ENCODE measurements at places on chromosomes 3 and 15. TPM values are rescaled to one million over a fixed set of nuclear protein-coding genes. Genes with fewer than 3 reads are reported as not detected.
A peak's percentile ranks its signal among the peaks of the same experiment; 100 is the strongest.

DNA sequence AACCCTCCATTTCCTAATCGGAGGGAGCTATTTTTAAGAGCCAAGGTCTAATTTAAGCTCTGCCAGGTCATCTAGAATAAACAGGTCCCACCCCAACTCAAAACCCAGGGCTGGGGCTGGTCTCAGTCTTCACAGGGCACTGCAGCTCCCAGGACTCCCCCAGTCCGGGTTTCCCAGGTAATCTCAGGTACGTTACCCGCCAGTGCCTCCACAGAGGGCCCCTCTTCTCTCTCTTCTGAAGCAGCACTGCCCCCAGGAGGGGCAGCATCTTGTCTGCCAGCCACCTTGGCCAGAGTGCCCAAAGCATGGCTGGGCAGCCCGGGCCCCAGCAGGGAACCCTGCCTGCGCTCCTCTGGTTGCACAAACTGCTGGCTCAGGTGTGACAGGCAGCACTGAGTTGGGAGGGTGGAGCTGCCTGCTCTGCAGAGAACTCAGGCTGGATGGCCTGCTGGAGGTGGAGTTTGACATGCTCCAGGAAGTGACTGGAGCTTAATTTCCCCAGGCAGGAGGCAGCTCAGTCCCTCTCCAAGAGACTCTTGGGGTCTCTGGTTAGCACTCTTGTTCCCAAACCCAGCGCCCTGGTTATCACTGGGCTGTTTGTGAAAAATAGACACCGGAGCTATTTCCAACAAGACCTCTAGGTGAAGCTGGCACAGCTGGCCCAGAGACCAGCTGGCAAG is at the start of gene PLA2G4F:
TSS of gene PLA2G4F (minus strand) at position 394 of the 680 bp plus-strand sequence. CDS start at position 307, 87 bp downstream.
- DNase-seq: no peak
- no peak within 1 kb of the TSS for H3K27ac ChIP-seq
- H3K4me1 ChIP-seq: no peaks in the 10 kb centered on the region
- H3K27me3 ChIP-seq: no peaks in the 10 kb centered on the region
- no peak within 1 kb of the TSS for H3K4me3 ChIP-seq
- peaks cover 9% of the 10 kb centered on the region for H3K36me3 ChIP-seq

DNA sequence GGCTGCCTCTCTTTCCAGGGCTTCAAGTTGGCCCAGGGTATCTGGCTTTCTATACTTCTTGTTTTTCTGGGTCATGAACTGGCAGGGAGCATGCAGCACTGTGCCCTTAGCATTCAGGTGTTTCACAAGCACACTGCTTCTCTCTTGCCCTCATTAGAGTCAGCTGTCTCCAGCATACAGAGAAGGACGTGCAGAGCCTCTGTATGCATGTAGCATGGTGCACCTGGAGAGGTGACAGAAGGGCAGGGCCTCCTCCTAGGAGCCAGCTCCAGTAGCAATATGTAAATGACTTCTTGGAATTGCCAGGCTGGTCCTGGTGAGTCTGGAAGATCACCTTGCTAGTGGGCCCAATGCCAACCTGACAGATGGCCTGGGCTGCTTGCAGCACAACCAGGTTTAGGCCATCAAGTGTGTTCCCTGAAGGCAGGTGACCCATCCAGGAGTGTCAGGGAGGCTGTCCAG is 44.8 kb upstream of the ATP2C1 start:
- H3K4me1 ChIP-seq: peaks cover 28% of the 10 kb centered on the region
- no peak for DNase-seq
- H3K36me3 ChIP-seq: peaks cover 2% of the 10 kb centered on the region
- peaks cover 18% of the 10 kb centered on the region for H3K27me3 ChIP-seq
- no peak overlapping the region for H3K4me3 ChIP-seq

DNA sequence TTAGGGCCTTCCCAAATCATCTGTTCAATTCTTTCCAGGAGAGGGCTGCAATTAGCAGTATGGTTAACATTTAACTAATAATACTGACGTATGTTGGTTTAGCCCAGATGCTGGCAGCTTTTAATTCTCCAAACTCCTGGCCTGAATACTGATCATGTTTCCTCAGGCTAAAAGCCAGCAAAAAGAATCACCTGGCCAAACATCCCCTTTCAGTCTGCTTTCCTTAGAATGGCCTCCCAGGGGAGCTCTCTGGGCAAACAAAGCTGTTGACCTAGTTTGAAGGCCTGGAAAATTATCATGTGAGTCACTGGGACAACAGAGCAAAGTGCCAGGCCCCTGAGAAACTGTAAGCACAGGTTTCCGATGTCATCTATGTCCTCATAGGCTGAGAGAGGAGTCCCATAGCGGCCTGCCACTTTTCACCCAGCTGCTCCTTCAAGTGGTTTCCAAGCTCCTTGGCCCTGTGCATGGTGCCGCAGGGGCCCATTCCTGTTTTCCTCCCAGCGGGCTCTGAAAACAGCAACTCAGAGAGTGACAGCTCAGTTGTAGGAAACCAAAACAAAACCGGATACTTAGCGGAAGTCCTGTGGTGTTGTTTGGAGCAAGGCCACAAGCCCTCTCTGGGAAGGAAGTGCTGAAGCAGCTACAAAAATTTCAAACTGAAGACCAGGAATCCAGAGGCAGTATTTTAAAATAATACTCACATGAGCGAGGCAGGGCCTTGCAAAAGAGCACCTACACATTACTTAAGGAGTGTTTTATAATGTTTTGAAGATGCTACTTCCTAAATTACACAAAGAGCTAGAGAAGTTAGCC is 36.5 kb upstream of the RAB11A start:
- peaks cover 48% of the 10 kb centered on the region for H3K4me1 ChIP-seq
- peaks cover 1% of the 10 kb centered on the region for H3K36me3 ChIP-seq
- peak overlapping the region; percentile 95 for H3K27ac ChIP-seq
- H3K27me3 ChIP-seq: no peaks in the 10 kb centered on the region
- DNase-seq: peak; percentile 80
- peak overlapping the region; percentile 51 for H3K4me3 ChIP-seq

GRCh38 chr3:56855856-56856512 is 54.2 kb upstream of the ARHGEF3 start:
- H3K4me3 ChIP-seq: no peak overlapping the region
- H3K4me1 ChIP-seq: peaks cover 35% of the 10 kb centered on the region
- no peak for DNase-seq
- H3K27ac ChIP-seq: no peak overlapping the region
- peaks cover 16% of the 10 kb centered on the region for H3K36me3 ChIP-seq

GRCh38 chr15:62495670-62496614 is 330.9 kb upstream of the C2CD4B start:
- DNase-seq: no peak
- H3K27ac ChIP-seq: no peak overlapping the region
- H3K4me3 ChIP-seq: no peak overlapping the region
- H3K36me3 ChIP-seq: no peaks in the 10 kb centered on the region
- no peaks in the 10 kb centered on the region for H3K4me1 ChIP-seq

DNA sequence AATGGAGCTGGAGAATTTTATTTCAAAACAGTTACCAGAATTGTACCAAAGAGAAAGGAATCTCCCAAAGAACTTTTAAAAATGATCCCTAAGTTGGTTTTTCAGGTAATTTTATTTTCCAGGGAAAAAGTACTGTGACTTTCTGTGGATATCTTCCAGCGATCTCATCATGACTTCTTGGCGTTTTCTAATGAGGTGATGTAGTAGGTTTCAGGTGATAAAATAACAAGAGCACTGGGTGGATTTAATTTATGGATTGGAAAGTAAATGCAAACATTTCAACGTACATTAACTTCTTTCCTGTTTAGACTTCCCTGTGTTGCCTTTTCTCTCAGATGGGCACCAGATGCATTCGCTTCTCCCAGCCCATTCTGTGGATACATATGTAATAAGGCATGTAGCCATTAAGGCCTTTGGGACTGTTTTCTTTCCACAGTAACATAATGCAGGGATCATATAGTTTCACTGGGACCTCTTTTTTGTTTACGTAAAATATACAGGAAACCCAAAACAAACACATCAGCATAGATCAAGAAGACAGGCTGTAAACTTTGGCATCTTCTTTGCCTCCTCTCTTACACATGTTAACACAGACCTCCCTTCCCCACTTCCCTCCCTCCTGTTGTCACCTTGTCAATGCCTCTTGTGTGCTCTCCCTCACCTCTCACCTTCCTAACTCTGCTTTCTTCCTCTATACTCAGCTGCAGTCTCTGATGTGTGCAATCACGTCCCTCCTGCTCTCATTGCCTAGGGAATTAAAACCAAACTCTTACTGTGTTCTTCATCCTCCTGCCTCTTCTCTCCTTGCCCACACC is 13.0 kb downstream of the PHLDB2 start:
- DNase-seq: no peak
- no peaks in the 10 kb centered on the region for H3K36me3 ChIP-seq
- no peaks in the 10 kb centered on the region for H3K27me3 ChIP-seq
- no peaks in the 10 kb centered on the region for H3K4me1 ChIP-seq
- H3K27ac ChIP-seq: no peak overlapping the region
- H3K4me3 ChIP-seq: no peak overlapping the region

- H3K27ac ChIP-seq: no peak overlapping the region
- peaks cover 2% of the 10 kb centered on the region for H3K27me3 ChIP-seq
- peaks cover 4% of the 10 kb centered on the region for H3K36me3 ChIP-seq
- peaks cover 7% of the 10 kb centered on the region for H3K4me1 ChIP-seq
Measured at GRCh38 chr3:115156046-115156654, 9.1 kb upstream of the ZBTB20 start.

GRCh38 chr3:160820430-160820829 is 64.4 kb downstream of the PPM1L start:
- no peak overlapping the region for H3K27ac ChIP-seq
- no peaks in the 10 kb centered on the region for H3K4me1 ChIP-seq
- H3K36me3 ChIP-seq: peaks cover 1% of the 10 kb centered on the region
- no peak overlapping the region for H3K4me3 ChIP-seq
- DNase-seq: no peak

DNA sequence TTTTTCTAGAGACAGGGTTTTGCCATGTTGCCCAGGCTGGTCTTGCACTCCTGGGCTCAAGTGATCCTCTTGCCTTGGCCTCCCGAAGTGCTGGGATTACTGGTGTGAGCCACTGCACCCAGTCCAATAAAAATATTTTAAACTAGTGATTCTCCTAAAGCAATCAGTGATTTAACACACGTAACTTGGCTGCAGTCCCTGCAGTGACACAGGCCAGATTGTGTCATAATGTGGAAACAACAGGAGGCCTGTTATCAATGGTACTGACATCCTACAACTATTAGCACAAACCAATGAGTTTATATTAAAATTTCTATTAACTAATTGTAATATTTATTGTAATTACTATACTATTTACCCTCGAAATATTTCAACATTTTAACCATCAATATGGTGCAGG is 1.6 kb upstream of the SEC61A1 start:
- peaks cover 18% of the 10 kb centered on the region for H3K27me3 ChIP-seq
- H3K4me3 ChIP-seq: peak overlapping the region; percentile 86
- H3K4me1 ChIP-seq: peaks cover 37% of the 10 kb centered on the region

DNA sequence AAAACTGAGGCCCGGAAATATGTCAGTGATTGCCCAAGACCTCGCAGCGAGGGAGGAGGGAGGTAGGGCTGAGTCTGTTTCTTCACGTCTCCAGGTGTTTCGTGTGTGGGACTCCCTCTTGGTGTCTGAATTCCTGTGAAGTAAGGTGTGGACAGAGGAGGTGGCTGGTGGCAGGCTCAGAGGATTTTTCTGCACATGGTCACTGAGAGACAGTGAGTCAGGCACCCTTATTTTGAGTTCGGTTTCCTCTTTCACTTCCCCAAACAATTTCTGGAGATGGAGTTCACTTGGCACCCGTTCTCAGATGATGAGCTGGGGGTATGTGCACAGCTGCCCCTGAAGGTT is 46.3 kb upstream of the VPS8 start:
- H3K4me3 ChIP-seq: no peak overlapping the region
- H3K27ac ChIP-seq: no peak overlapping the region
- H3K36me3 ChIP-seq: no peaks in the 10 kb centered on the region
- peaks cover 13% of the 10 kb centered on the region for H3K27me3 ChIP-seq
- peaks cover 7% of the 10 kb centered on the region for H3K4me1 ChIP-seq

DNA sequence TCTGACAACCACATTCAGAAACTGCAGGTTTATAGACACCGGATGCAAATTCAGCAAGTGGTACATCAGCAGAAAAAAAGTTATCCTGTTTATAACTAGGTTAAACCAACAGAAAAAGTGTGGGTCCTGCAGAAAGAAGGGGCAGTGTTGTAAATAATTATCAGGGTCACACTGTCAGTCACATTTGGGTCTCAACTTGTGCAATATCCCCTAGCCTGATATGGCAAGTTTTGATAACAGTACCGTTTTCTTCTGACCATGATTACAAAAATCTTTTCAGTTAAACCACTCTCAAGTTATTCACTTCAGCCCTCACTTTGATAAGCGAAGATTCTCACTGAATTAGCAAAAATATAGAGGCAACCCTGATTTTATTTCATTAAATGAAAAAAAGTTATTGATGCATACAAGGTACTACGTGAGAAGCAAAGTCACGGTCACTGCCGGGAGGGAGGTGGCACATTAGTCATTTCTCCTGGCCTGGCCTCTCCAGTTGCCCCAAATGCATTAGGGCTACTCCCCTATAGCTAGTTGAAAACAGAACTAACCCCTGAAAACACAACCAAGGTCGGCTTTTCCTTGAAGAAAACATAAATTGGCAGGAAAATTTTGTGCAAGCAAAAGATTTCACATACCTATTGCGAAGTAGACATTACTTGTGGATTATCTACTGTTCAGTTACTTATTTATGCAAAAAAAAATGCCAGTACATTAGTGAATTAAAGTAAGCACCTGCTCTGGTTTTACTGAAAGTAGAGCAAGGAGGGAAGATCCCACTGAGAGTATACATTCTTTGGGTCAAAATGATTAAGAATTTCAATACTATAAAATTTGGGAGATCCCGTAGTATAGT is 28.6 kb downstream of the IL5RA start:
- H3K27ac ChIP-seq: no peak overlapping the region
- no peaks in the 10 kb centered on the region for H3K27me3 ChIP-seq
- no peak for DNase-seq

DNA sequence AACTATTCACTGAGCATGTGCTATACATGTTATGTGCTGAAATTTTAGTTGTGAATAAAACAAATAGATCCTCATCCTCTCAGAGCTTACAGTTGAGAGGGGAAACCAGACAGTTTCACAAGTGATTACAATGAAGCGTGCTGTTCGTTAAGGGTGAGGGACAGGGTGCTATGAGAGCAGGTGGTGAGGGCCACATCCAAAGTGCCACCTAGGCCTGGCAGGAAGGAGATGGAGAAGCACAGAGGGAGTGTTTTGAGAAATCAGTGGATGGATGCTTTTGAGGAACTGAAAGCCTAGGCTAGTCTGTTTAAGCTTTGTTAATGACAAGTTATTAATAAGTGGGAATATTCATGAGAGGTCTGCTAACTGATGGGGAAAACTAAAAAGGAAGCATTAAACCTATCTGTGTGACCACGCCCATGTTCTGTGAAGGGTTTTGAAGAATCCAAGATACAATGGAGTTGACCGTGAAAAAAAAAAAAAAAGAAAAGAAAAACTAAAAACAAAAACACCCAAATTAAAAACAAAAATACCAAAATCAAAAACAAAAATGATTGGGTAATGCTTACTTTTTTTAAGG is 7.3 kb downstream of the MCTP2 start:
- no peaks in the 10 kb centered on the region for H3K27me3 ChIP-seq
- H3K36me3 ChIP-seq: peaks cover 52% of the 10 kb centered on the region
- H3K4me3 ChIP-seq: peak overlapping the region; percentile 19
- H3K4me1 ChIP-seq: peaks cover 83% of the 10 kb centered on the region
- DNase-seq: peak; percentile 52
- H3K27ac ChIP-seq: peak overlapping the region; percentile 75

MAP1A gene
- 7.8 TPM for total RNA-seq

ANP32A gene
- total RNA-seq: 196 TPM

PEX11A gene
- total RNA-seq: 2.2 TPM

CAPN3 gene
- total RNA-seq: 3.6 TPM

CDCP1 gene
- total RNA-seq: 5.3 TPM

ZNF80 gene
- total RNA-seq: 4.5 TPM

RASGRF1 gene
- total RNA-seq: not detected

OXTR gene
- total RNA-seq: 1.4 TPM

NANOGP8 gene
- not detected for total RNA-seq
